NAMALWA (cell line): ENCODE measurements at places on chromosomes 12 and 14.

- DNase-seq: no peak
These were observed 271.4 kb downstream of the MED13L start for GRCh38 chr12:116006141-116006540.

- DNase-seq: no peak
These were observed 7.9 kb upstream of the GNG2 start for GRCh38 chr14:51852541-51852940.

GRCh38 chr14:97180304-97181200, 383.4 kb downstream of the VRK1 start:
- no peak for DNase-seq

- DNase-seq: no peak
These were observed 343.8 kb downstream of the ADAMTS20 start for GRCh38 chr12:43208221-43208620.

DNA sequence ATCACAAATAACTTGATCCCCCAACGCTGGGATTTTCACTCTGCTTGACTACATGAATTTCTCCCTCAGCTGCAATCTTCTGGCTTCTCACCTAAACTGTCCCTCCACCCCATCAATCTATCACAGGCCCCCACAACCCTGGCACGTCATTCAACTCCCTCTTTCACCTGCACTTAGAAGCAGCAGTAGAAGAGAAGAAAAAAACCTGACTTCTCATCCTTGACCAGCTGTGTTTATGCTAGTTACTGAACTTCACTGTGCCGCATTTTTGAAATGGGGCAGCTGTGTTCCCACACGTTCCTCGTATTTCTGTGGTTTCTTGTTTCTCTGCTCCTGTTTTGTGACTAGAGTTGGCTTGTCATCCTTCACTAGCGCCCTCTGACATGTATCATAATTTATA, 35.0 kb downstream of the ITPR2 start:
- DNase-seq: peak; percentile 87

DNA sequence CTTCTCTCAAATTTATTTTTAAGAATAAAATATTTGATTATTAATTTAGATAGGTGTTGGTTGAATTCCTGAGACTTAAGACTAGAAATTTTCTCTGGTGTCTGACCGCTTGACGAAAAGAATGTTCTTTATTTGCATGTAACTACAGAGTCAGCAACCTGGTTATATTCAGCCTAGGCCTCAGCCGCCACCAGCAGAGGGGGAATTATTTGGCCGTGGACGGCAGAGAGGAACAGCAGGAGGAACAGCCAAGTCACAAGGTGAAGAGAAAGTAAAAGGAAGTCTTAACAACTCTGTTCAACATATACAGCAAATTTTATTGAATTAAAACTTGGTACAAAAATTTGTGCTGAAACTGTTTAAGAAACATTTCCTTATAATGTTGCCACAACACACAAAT, 5.2 kb downstream of the PIWIL1 start:
- no peak for DNase-seq

- no peak for DNase-seq
These were observed 58.4 kb upstream of the DIO3 start for GRCh38 chr14:101502761-101503392.

DNA sequence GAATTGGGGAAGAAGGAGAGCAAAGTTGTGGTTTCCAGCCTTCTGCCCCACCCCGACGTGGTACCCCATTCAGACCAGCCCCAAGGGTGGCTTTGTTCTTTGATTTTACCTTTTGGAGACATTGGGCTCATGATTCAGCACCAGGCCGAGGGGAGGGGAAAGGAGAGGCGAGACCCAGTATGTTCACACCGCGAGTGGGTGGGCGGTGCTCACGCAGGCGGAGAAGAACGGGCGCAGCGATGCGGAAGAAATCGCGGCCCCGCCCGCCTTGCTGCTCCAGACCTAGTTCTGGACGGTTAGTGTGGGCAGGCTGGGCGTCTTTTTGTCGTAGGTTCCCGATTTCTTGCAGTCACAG, 963 bp downstream of the ATL1 start:
- no peak for DNase-seq

GRCh38 chr12:117486840-117487659, 125.6 kb upstream of the NOS1 start:
- no peak for DNase-seq

- DNase-seq: no peak
These were observed 33.2 kb upstream of the PPP1R13B start for GRCh38 chr14:103880348-103881267.

DNA sequence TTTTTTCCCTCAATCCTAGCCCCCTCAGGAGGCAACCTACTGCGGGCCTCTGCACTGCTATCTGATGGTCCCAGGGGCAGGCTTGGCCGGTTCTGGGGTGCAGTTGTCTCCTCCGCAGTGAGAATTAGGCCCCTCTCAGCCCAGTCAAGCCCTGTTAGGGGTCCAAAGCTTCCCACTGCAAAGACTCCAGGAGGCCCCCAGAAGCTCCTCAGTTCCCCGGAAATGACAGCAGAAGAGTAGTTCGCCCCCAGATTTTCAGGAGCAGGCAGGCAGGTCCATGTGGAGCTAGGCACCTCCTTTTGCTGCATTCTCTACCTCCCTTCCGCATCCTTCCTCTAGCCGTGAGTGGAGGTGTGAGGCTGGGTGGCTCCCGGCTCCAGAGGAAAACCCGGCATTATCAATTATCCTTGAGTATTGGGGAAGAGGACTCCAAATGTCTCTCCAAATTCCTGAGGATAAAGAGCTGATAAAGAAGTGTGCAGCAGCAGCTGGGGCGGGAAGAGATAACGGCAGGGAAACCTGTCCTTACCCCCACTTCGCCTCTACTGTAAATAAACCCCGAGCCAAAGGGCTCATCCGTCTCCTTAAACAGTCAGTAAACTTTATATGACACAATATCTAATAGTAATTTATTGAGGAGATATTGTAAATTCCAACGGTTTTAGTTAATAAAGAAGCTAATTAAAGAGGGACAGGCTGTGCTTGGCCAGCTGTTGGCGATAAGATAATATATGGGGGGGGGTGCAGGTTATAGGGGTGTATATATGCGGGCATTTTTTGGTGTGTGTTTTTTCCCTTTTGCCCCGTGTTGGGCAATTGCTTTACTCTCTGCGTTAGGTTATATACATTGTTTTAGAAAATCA, 641 bp upstream of the HOXC12 start:
- no peak for DNase-seq

DNA sequence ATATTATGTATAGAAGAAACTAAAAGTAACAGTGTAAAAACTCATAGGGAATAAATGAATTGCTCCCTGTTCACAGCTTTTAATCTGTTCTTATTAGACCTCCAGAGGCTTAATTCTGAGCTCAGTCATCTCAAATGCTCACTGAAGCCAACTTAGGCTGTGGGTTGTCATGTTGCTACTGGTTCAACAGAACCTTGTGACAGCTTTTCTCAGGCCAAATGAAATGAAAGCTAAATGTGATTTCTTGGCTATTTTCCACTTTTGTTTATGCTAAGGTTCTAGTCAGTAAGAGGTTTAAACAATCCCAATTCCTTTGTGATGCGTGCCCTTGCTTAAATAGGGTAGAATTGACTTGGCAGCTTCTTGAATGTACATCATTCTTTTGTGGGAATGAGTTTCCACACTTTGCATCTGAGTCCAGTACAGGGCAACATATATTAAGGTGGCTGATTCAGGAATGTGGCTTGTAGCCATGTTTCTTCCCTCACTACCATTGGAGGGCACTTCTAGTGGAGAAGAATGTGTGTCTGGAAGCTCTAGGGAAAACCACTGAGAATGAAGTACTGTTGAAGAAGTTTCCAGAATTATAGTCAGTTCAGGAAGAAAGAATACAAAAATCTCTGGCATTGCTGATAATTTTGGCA, 156.4 kb downstream of the NEDD1 start:
- no peak for DNase-seq

DNA sequence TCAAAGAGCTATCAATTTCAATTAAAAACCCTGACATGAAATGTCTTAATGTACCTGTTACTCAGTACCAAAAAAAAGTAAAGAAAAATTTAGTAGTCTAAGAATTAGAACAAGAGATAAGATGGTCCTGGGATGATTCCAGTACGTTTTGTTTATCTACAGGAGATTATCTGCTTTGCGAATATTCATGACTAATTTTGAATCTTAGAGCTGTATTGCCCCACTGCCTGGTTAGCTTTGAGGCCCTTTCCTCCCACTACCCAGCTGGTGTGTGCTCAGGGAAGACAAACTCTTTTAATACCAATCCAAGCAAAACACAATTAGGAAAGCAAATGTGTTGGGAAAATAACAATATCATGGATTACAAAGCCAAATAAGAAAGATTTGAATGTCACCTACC, 263.5 kb downstream of the FOXG1 start:
- no peak for DNase-seq
